IMR-90 (cell line): ENCODE measurements at places on chromosomes 2 and 18. TPM values are rescaled to one million over a fixed set of nuclear protein-coding genes. Genes with fewer than 3 reads are reported as not detected.

Gene CELF4
- total RNA-seq, result not detected in 2 replicates

GRCh38 chr2:99469394-99469793 is 20.4 kb downstream of the REV1 start:
- no peak for DNase-seq
- no peaks in the 10 kb centered on the region for H3K4me1 ChIP-seq
- no peak overlapping the region for H3K4me3 ChIP-seq
- no peaks in the 10 kb centered on the region for H3K36me3 ChIP-seq
- H3K27me3 ChIP-seq, result no peaks in the 10 kb centered on the region
- H3K27ac ChIP-seq, result no peak overlapping the region

- no peaks in the 10 kb centered on the region for H3K36me3 ChIP-seq
- no peaks in the 10 kb centered on the region; the same call in 1 of the 2 replicates for H3K4me1 ChIP-seq
- no peak overlapping the region for H3K4me3 ChIP-seq
Measured at GRCh38 chr2:86280191-86280667, 57.2 kb downstream of the REEP1 start.

GRCh38 chr2:158743879-158744278 is 51.2 kb upstream of the DAPL1 start:
- no peaks in the 10 kb centered on the region for H3K4me1 ChIP-seq
- no peaks in the 10 kb centered on the region for H3K36me3 ChIP-seq
- DNase-seq, result no peak

DNA sequence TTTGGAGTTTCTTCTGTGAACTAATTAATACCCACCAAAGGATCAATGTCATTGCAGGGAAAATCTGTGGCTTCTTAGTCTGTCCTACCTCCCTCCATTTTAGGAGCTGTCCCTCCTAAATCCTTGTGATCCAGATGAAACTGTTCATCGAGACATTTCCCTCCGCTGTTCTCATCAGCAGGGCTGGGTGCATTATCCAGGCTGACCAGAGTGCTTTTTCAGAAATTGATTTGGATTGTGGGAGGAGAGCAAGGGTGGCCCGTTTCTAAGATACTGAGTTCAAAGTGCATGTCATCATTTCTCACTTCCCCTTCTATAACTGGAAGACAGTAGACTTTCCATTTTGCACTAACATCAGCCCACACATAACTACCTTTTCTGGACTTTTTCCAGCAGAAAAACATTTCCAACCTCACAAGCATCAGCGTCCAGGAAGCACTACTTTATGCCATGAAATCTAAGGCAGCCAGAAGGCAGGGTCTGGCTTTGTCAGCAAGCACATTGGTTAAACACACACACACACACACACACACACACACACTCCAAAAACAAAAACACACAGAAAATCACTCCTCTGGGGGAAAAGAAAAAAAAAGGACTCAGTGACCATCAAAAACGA is 94.1 kb downstream of the ANKRD44 start:
- H3K27ac ChIP-seq, result no peak overlapping the region
- no peak overlapping the region for H3K4me3 ChIP-seq
- DNase-seq, result no peak

- H3K4me1 ChIP-seq, result no peaks in the 10 kb centered on the region
- peaks cover 3% of the 10 kb centered on the region for H3K27me3 ChIP-seq
- DNase-seq, result no peak
- no peaks in the 10 kb centered on the region for H3K36me3 ChIP-seq
Measured at GRCh38 chr18:63477200-63477599, 442 bp downstream of the SERPINB5 start.

GRCh38 chr2:169767243-169767888 is 31.3 kb upstream of the SSB start:
- no peaks in the 10 kb centered on the region for H3K36me3 ChIP-seq
- H3K4me3 ChIP-seq, result no peak overlapping the region
- no peak overlapping the region for H3K27ac ChIP-seq
- peak; percentile 64 for DNase-seq
- no peaks in the 10 kb centered on the region for H3K4me1 ChIP-seq
